ENCODE measurements at places on chromosomes 7 and 10.

DNA sequence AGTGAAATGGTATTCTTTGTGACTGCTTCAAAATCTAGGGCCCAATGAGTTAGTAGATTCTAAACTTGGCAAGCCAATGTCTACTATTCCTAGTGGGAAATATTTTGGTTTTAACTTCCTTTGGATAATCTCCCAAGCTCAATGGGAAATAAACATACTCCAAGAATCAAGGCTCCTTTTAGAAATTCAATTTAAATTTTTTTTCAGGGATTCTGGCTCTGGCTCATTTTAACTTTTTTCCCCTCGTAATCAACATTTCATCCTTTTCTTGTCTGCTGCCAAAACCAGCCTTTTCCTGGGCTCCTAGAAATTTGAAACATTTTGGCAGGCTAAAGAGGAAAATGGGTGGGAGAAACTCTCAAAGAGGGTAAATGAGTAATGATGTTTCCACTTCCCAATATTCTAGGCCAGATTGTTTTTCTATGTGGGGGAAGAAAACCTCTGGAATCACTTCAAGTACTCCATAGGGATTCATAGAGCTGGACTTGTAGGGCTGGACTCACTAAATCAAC lies 85.6 kb upstream of the AGR3 start:
- no peak for DNase-seq

DNA sequence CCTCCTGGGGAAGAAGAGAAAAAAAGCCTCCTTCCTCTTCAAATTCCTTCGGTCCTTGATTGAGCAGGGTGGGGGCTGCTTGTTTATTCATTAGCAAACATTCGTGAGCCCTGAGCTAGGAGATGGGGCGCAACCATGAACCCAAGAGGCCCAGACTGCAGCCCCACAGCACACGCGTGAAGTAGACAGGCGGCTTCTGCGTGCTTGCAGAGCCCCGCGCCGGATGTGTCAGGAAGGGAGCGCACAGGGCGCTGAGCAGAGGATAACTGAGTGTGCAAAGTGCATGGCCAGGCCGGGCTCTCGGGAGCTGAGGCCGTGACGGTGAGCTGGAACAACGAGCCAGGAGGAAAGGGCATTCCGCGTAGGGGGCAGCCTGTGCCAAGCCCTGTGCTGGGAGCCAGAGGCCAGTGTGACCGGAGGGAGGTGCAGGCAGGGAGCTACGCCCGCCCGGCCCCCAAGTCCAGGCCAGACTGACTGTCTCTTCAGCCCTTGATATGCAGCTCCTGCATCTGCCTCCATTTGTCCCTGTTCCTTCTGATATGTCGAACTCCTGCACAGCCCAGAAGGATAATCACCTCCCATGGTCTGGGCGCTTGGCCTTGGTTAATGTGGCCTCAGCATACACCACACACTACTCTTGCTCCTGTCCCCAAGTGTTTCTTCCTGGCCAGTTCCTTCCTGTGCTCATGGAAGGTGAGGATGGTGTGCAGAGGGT lies 4.6 kb downstream of the FOXL3 start:
- no peak for DNase-seq

DNA sequence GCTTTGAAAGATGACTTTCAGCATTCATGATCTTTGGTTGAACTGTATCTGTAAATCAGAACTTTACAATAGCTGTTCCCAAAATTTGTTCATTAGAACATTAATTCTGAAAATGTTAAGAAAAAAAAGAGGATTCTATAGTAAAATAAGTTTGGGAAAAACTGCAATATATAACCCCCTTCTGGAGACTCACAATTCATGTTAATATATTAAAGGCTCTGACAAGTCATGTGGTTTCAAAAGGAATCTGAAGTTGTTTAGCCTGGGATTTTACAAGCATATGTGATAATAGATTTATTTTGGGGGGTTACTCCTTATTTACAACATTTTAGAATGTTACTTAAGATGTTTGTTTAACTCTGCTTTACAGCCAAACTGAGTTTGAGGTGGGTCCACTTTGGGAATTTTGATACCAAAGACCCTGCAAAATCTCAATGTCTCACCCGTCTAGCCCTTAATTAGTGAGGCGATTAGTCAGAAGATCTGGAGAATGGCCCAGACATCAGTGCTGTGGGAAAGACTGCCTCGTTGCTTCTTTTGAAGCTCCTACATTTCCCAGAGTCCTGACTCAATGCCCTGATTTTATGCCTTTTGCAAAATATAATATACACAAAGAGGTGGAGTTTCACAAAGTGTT lies 40.0 kb downstream of the CDK1 start:
- no peak for DNase-seq

DNA sequence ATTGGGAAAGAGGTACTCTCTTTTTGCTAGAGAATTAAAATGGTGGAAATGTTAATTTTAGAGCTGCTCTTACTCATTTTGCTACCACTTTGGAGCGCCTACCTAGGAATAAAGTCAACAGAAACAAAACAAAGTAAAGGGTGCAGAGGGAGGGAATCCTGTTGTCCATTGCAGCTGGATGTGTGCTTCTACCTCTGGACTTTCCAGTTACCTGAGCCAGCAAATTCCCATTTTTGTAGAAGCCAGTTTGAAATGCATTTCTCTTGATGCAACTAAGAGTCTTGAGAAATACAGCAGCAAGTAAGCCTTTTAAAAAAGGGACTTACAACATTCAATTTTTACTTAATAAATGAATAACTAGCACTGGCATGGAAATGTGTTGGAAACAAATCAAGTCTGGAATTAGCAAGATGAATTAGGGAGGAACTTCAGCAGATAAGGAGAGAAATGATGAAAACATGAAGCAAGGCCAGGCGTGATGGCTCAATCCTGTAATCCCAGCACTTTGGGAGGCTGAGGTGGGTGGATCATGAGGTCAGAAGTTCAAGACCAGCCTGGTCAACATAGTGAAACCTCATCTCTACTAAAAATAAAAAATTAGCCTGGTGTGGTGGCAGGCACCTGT lies 113.5 kb upstream of the CTTNBP2 start:
- DNase-seq = no peak

DNA sequence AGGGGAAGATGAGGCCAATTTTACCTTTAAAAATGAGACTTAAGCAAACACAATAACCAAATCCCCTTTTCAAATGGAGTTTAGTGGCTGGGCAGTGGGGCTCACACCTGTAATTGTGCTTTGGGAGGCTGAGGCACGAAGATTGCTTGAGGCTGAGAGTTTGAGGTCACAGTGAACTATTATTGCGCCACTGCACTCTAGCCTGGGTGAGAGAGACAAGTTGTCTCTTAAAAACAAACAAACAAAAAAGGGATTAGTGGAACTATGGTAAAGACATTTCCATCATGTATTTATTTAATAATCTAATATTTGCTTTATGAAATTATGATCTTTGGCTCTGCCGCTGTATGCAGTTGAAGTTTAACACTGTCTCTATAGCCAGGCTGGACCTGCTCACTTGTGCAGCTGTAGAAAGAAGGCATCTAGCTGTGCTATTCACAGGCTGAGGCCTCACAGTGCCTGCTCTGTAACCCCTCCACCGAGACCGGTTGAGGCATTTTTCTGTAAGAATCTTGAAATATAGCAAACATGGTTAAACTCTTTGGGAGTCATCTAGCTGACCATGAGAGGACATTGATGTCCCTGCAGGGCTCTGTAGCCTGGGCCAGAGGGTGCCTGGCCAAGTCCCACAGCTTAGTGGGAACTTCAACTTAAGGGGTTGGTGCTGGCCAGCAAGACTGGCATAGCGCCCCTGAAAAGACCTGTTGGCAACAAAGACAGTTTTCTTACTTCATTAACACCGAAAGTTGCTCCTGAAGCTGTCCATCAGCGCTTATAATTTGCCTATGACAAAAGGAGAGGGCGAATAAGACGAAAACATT lies 131.8 kb downstream of the BMPER start:
- no peak for DNase-seq

DNA sequence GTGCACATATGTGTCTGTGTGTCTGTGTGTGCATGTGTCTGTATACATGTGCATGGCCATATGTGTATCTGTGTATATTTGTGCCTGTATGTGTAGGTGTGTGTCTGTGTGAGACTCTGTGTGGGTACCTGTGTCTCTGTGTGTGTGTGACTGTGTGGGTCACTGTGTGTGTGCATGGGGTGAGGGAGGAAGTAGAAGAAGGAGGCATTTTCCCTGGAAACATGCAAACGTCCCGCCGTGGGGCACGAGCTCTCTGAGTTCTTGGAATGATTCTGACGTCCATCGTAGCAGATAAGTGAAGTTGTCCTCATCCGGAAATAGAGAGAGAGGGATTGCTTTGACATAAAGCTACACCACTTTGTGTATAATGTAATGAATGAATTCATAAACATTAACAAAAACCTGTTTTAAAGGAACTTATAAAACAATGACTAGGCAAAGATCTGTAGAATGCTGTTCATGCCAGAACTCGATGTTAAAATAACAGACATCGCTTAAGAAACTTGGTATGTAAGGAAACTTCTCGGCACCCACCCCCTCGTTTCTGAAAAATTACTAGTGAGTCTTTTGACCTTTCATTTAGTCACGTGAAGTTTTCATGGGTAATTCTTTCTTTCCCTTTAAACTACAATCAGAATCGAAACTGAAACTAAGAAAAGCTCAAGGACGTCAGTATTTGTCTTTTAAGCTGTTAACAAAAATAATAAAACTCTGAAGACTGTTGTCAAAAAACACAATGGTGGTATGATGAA lies 43.6 kb upstream of the KLF6 start:
- no peak for DNase-seq

DNA sequence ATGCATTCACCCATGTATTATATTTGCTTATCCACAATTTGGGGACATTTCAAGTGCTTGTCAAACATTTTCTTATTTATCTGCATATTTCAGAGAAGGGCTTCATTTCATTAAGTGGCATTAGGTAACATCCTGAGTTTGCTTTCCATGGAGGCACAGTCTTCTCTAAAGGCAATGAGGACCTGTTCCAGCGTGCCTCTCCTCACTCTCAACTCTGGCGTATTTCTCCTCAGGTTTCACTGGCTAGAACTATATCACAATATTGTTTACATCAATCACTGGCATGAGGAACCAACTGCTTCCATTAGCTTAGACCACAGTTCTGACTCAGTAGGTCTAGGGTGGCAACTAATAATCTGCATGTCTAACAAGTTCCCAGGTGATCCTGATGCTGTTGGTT lies 177.2 kb downstream of the TAX1BP1 start:
- DNase-seq = no peak

GRCh38 chr7:140230861-140231770 lies 54.3 kb upstream of the KDM7A start:
- DNase-seq = peak; percentile 52

DNA sequence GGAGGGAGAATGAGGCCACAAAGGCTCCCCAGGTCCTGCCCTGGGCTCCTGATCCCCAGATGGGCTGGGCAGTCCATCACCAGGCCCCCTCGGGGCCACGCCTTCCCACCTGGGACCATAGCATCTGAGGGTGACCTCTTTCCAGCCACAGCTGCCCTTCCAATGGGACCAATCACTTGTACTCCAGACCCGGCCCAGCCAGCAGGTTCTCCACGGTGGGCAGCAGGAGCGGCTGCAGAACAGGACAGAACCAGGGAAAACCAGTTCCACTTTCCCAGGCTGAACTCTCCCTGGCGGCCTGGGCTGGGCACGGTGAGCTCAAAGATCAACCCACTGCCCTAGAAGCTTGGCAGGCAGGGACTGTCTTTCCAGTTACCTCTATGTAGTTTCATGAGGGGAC lies 257.6 kb downstream of the MAD1L1 start:
- no peak for DNase-seq

DNA sequence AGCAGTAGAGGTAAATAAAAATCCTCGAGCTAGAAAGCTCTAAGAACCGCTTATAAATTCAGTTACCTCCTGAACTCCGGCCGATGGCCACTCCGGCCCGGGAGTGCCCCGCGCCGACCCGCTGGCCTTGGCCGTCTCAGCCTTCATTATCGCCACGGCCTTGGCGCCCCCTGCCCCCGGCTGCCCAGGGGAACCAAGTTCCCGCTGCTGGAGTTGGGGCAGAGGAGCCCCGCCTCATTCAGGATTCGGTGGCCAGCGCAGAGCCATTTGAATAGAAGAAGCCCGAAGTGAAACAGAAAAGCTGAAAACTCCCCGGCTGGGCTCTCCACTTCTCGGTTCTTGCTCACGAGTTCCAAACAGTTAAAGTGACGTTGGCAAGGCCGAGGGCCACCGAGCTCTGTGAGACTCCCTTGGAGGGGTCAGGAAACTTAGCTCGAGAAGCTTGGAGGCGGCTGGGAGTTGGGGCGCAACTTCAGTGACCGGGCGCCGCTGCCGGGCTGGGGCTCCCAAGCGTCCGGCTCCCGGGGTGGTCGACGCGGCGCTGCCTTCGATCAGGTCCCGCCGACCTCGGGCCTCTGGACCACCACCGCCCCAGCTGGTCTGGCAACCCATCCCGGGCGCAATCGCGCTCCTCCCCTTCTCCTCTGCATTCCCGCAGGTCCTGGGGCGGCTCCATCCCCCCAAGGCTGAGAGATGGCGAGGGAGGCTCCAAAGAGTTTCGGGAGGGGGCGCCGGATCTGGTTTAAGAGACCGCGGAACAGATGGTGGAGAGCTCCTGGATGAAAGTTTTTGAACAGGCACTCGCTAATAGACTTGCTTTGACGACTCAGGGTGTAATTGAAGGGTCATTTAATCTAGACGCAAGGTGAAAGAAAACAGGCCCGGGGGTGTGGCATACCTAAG lies 5.8 kb upstream of the FEZF1 start:
- no peak for DNase-seq

- DNase-seq = no peak
Measured at GRCh38 chr7:112500619-112501018, 19.8 kb downstream of the LSMEM1 start.

DNA sequence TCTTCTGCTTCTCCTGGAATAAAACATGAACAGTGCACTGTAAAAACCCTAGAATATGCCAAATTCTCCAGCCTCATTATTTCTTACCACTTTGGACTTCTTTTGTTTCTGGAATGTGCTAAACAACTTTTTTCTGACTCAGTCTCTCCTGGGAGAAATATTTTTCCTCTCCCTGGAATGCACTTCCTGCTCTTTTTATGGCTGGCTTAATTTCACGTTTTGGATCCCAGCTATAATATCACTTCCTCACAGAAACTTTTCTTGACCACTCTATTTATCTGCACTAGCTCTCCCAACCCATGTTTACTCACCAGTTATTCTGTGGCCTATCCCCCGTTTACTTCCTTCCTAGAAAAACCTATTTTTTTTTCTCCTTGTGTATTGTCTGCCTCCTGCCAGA lies 26.7 kb downstream of the ABCB5 start:
- DNase-seq = no peak

DNA sequence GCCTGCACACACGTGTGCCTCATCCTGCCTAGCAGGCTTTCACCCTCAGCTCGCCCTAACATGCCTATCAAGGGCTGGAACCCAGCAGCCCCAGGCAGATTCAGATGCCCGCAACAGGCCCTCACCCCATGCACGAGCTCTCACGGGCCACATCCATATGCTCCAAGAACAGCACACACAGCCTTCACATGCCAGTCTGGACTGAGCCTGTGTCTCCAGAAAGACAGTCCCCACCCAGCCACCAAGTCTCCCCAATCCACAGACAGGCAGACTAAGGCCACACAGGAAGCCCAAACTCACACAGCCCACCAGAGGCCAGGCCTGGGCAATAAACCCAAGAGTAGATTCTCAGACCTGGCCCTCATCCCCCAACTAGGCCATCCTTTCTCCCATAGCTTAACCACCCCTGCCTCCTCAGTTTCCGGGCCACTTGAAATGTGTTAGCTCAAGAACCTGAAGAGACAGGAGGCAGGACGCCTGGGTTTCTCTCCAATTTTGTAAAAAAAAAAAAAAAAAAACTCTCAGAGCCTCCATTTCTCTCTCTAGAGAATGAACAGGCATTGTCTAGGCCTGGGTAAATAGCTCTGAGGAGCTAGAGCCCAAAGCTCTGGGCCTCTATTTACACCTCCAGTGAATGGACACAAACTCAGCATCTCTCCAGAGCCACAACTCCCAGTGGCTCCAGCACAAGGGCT lies 6.8 kb downstream of the LDB1 start:
- no peak for DNase-seq

All from SHP77 treated with DMSO at 0.1 percent for 48 hours (cell line).